ENCODE measurements at places on chromosomes 6 and 20. TPM values are rescaled to one million over a fixed set of nuclear protein-coding genes. Genes with fewer than 3 reads are reported as not detected.

DNA sequence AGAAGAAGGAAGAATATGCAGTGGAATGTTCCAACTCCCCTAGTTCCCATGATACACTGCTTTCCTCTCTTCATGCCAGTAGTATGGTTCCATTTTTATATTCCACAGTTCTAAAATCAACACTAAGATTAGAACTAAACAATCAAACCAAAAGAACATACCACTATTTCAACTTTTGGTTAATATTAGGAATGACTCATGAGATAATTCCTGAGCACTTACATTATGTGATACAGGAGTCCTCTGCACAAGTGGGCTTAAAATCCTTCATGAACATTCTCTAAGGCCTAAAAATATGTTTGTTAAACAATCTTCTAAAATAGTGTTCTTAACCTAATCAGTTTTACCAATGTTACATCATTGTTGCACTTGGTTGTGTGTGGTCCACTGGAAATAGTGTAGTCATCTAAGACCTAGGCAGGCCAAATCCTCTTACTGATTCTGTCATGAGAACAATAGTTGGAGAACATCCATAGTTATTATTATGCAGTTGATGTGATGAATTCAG lies 30.3 kb upstream of the RCAN2 start:
- DNase-seq, result no peak

- no peak for DNase-seq
Observed at GRCh38 chr20:9402141-9402540, 112.2 kb upstream of the LAMP5 start.

DNA sequence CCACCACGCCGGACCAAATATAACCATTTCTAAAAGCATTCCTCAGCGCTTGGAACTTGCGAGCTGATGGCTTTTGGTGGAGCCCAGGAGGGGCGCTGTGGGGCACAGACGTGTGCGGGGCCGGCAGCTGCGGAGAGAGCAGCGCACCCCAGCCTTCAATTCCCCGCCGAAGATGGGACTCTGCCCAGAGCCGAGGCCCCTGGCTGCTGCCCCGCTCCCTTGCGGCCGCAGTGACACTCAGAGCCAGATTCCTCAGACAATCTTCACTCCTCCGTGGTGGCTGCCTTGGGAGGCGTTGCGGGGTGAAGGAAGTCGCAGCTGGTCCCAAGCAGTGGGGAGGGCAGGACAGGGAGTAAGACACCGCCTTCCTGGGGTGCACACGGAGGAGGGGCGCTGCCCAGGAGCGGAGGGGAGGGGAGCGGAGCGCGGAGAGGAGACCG lies 87.7 kb downstream of the TMEM242 start:
- no peak for DNase-seq

DNA sequence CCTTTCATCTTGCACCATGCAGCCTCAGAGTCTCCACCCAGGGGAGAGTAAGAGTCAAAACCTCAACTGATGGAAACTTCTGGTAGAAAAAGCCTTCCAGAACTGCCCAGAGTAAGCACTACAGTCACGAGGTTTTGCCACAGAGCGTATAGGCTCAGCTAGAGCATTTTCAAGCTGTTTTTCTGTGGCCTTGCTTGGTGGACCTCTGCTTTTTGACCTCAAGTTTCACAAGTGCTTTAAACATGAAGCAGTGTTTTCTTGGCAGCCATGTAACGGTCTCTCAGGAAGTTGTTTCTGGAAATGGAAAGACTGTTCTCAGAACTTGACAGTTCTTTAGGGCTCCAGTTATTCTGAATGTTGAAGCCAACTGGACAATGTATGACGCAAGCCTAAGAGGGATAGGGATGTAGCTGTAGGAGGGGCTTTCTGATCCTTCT lies 146.5 kb downstream of the ZDHHC14 start:
- peak; percentile 21 for DNase-seq

GRCh38 chr6:169994739-169995138 lies 243.3 kb downstream of the ERMARD start:
- no peak for DNase-seq

DNA sequence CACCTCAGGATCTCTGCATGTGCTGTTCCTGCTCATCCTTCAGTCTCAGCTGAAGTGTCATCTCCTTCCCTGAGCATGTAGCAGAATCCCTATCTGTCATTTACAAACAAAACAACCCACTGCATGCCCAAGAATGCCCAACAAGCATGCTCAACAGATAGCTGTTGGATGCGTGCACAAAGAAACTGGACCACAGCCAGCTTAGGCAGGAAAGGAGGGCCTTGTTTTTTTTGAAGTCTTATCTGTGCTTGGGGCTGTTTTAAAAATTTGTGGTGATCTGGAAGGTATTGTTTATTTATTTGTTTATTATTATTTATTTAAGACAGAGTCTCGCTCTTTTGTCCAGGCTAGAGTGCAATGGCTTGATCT lies 18.5 kb upstream of the SLC16A10 start:
- DNase-seq, result no peak

The C6orf132 gene
- 0.71 TPM for total RNA-seq

The PLEKHG1 gene
- total RNA-seq, result 27.2 TPM

Data from thymus (tissue), 14 donors.